ENCODE measurements at places on chromosomes 5 and 9.

- DNase-seq: no peak
Measured at GRCh38 chr5:124453221-124454051, 293.0 kb downstream of the ZNF608 start.

GRCh38 chr5:32646061-32646969 lies 61.0 kb downstream of the SUB1 start:
- DNase-seq: no peak

GRCh38 chr5:11007269-11007870 lies 246.3 kb upstream of the DAP start:
- DNase-seq: no peak

GRCh38 chr5:39340506-39340905 lies 23.8 kb downstream of the C9 start:
- DNase-seq: no peak

GRCh38 chr5:77636641-77637169 lies 1.8 kb downstream of the OTP start:
- no peak for DNase-seq

- DNase-seq: no peak
Measured at GRCh38 chr9:87494970-87495471, 2.6 kb upstream of the DAPK1 start.

DNA sequence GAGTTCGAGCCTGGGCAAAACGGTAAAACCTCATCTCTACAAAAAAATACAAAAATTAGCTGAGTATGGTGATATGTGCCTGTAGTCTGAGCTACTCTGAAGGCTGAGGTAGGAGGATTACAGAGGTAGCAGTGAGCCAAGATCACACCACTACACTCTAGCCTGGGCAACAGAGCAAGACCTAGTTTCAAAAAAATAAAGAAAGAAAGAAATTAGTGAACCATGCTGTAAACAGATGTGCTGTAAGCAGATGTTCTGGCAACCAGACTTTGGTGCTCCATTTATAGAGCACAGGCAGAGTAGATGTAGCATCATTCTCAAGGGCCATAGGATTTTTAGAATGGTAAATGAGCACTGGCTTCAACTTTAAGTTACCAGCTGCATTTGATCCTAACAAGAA lies 115.4 kb downstream of the ST8SIA4 start:
- DNase-seq: no peak

GRCh38 chr9:88173378-88173999 lies 35.2 kb upstream of the SPATA31C2 start:
- DNase-seq: peak; percentile 10

- DNase-seq: no peak
Measured at GRCh38 chr5:127358740-127359139, 68.1 kb downstream of the MEGF10 start.

- DNase-seq: no peak
Measured at GRCh38 chr5:60535198-60535597, 164.8 kb downstream of the DEPDC1B start.

DNA sequence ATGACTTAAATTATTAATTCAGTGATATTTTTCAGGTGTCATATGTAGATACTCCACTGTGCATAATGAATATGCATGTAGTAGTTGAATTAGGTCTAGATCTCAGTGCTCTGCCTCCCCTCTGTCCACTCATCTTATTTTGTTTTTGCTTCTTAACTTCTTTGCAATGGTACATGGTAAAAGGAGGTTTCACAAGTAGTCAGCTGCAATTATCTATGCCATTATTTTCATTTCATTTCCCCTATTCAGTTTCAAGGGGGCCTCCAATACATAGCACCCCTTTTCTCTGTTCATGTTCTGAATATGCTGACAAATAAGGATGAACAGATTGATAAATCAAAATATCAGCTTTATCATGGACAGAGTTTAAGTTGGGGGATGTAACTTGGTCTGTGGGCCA lies 511.6 kb upstream of the ZNF608 start:
- no peak for DNase-seq

DNA sequence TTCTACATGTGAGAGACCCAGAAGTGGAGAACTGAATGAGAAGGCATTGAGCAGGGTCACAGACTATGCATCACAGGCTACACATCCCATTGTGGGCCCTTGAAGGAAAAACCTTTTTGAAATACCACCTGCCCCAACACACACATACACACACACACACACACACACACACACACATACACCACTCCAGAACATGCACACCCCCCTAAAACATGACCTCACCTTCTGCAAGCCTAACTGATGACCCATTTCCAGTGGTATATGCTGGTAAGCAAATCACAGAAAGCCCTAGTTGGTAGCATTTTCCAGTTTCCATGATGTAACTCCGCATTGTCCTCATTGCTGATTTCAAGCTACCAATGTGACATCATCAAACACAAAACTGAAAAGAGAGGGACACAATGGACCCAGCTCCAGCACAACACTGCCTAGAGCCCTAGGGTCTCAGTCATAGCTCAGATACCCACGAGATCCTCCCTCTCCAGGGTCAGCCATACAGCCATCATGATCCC lies 36.4 kb downstream of the THBS4 start:
- no peak for DNase-seq

DNA sequence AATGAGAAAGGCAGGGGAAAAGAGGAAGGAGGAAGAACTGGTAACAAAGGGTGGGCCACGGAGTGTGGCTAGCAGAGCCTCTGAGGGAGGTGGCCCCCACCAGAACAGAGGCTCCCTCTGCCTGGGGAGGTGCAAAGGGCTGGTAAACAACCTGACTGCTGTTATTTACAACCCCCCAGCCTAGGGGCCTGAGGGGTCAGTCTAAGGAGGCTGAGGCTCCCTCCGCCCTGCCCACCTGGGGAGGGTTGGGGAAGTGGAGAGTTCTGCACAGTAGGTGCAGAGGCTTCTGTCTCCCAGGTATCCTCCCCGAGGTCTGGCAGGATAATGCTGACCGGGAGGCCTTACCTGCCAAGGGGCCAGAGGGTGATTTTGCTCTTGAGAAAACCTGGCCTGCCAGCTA lies 35.6 kb upstream of the SMU1 start:
- DNase-seq: no peak

GRCh38 chr5:2353871-2354440 lies 397.5 kb downstream of the IRX2 start:
- DNase-seq: no peak

- DNase-seq: peak; percentile 15
Measured at GRCh38 chr9:122213589-122214413, 15.0 kb downstream of the LHX6 start.

- no peak for DNase-seq
Measured at GRCh38 chr5:132416306-132417009, 46.9 kb downstream of the SLC22A5 start.

GRCh38 chr5:118126159-118126558 lies 862.2 kb downstream of the DTWD2 start:
- no peak for DNase-seq

DNA sequence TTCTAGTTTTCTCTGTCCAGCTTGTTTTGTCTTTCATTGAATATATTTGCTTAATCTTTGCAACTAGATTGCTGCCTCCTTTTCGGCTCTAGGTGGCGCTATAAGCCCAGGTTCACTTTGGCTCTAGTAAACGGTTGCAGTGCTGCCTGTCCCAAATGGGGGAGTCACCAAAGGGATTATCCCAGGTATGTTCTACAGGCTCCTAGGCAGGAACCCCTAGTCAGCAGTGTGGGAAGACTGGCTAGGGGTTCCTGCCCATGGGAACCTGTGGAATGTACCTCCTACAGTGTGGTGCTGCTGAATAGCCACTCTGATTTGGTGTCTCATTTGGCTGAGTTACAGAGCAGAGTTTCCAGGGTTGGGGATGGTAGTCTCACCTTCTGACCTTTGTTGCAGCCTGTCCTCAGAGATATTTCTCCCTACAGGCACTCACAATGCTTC lies 85.2 kb downstream of the ARSB start:
- no peak for DNase-seq

- DNase-seq: no peak
Measured at GRCh38 chr9:96615411-96615810, 4.2 kb downstream of the CDC14B start.

DNA sequence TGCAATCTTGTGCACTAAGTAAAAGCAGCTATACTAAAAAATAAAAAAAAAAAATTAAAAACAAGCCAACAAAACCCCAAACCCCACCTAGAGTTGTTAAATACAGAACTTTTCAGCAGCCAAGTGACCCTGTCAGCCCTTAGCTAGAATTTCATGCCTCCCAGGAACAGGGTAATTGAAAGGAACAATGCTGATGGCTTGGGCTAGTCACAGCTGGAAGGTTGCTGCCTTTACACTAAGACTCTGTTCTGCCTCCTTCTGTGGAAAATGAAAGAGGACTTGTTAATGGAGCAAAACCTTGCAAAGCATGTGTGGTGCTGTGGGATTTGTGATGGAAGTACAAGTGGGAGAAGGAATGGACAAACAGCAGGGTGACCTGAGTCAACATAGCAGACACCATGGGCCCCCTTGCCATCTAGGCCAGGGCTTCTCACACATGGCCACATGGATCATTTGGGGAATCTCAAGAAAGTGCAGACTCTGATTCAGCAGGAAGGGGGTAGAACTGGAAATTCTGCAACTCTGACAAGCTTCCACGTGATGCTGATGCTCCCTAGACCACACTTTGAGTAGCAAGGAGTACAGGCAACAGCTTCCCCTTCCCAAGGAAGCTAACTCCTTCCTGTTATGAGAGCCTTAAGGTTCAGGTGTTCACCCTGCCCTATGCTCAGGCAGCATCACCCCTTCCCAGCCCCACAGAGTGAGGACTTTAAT lies 14.9 kb upstream of the TMEM252 start:
- DNase-seq: no peak

DNA sequence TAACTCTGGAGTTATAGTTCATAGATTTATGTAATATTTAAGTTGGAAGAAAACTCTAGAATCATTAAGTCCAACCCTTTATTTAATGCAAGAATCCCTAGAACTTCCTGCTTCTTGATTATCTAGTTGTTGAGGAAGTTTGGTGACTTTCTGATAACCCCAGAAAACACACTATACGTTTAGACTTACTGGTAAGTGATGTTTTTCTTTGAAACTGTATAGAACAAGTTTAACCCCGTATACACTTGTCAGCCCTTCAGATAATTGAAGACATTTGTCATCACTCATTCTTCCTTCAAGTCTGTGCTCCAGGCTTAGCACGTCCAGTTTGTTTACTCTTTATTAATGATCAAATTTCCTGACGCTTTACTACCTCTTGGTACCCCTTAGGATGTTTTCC lies 9.0 kb downstream of the NDUFS4 start:
- no peak for DNase-seq

- DNase-seq: no peak
Measured at GRCh38 chr5:124910354-124911016, 164.0 kb upstream of the ZNF608 start.

- DNase-seq: no peak
Measured at GRCh38 chr5:123450114-123450513, 26.9 kb upstream of the CEP120 start.

DNA sequence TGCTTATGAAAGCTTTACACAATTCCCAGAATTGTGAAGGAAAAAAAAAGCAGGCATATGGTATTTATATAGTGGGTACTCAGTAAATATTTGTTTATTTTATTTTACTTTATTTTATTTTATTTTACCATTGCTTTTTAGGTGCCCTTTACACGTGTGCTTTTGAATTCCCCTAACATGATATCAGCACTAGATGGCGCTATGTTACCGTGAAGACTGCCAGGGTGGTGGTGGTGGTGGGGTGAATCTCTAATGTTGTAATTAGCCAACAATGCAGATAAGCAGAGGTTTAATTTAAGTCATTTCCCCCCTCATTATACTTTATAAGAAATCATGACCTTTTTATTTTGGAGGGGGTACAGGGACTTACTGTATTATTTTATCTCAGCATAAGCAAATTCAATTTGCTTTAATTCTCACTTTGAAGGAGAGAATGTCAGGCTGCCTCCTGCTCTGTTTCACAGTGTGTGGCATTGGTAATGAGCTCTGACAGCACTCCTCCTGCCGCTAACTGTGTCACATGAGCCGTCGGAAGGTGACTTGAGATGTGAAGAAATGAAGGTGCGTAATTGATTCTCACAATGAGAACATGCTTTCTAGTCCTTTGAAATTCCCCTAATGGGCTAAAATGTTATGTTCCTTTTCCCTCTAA lies 165.6 kb downstream of the YTHDC2 start:
- no peak for DNase-seq

GRCh38 chr9:91426123-91426745 lies 2.6 kb upstream of the NFIL3 start:
- DNase-seq: no peak

DNA sequence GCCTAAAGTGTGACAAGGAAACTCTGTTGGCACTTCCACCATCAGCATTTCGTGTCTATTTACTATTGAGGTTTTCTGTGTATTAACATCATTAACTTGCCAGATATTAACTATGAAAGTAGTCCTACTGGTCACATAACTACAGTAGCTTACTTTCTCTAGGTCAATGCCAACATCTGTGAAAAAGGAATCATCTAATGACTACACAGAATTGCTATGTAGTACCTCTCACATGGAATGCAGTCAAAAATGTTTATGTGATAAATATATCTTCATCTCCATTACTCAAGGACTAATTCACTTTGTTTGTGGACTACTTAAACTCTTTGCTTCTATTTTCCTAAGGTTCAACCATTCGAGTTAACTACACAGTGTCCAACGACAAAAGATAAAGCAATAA lies 2.1 kb downstream of the SCAI start:
- no peak for DNase-seq

All from effector CD8-positive, alpha-beta T cell (primary cell).